ENCODE measurements at places on chromosomes 2 and 18.

DNA sequence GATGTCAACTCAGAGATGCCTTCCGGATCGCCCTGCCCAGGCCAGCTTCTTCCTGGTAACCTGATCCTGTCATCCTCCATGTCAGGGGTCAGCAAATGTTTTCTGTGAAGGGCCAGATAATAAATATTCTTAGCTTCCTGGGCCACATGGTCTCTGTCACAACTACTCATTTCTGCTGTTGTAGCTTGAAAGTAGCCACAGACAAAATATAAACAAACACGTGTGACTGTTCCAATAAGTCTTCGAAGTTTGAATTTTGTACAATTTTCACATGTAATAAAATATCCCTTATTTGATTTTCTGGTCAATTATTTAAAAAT, 35.8 kb downstream of the ANXA4 start:
- DNase-seq = no peak

DNA sequence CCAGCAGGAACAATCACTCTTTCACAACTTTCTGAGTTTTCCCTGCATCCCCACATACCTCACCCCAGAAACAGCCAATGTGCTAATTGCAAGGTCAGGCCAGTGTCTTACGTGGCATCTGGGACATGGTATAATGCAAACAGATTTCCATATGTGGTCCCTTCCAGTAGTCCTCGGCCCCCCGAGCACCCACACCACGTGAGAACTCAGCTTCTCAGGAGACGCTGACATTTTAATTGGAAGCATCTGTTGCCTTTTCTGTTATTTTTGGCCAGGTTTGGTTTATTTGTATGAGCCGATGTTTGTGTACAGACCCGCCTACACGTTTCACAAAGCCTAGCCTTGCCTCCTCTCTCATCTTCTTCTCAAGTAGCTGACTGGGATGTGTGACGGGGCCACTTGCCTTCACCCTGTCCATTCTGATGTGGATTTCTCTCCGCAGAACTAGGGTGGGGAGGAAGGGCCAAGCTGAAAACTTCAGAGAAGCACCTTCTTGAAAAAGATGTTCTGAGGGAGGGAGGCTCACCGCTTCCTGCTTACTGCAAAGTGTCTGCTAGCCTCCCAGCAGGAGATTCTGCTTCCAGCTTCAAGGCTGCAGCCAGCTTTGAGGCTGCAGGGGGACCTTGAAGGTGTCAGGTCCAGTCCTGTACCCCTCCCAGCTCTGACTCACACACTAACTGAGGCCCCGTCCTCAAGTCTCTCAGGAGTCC, 109.6 kb upstream of the SLC14A2 start:
- DNase-seq = no peak

DNA sequence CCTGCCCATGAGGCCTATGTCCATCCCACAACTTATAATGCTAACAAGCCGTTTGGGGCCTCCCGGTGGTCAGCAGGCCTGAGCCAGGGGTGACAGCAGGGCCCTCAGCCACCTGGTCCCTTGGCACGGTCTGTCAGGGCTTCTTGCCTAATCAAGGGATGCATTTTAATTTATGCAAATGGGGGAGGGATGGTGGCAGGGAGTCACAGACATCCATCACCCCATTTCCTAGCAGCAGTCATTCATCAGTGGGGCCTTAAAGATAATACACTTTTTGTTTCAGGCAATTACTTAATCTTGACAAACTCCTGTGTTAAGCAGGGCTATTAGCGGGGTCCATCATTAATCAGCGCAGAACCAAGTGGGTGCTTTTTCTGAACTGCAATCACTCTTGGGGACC, 174.5 kb downstream of the GLI2 start:
- DNase-seq = peak; percentile 62

DNA sequence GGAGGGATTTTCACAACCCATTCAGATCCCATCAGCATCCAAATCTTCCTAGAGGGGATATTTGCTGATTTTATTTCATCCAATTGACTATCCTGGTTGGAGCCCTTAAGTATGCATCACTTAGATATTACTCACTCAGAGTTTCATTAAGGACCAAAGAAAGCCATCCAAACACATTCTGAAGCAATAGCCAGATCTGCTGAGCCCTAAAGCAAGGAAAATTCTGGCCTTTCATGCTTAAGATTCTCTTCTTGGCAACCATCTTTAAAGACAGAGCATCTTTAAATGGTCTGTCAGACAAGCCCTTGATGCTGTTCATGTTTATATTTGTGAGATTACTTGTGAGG, 40.9 kb upstream of the C1D start:
- no peak for DNase-seq

DNA sequence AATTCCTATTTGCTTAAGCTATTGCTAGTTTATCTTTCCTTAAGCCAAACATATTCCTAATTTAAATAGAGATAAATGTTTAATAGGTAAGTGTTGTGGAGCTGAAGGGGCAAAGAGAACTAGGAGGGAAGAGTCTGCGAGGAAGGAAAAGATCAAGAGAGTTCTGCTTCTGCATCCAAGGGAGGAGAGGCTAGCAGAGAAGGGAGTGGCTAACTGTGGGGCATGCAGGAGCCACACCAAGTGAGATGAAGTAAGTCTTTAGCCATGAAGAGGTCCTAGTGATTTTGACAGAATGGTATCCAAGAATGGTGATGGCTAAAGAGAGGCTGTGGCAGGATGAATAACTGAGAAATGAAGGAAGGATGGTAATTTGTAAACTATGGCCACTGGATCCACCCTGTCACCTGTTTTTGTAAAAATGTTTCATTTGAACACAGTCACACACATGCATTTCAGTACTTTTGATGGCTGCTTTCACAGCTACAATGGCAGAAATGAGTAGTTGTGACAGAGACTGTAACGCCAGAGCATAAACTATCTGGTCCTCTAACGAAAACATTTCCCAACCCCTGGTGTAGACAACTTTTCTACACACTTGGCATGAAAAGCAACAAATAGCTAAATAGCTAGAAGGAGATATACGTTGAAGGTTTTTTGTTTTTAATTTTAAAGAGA, 15.6 kb downstream of the TPGS2 start:
- DNase-seq = no peak

GRCh38 chr18:37222999-37223378, 342.6 kb downstream of the CELF4 start:
- DNase-seq = no peak

- no peak for DNase-seq
These were observed 36.2 kb downstream of the ASB1 start for GRCh38 chr2:238462782-238463396.

GRCh38 chr2:72254831-72255451, 107.3 kb upstream of the CYP26B1 start:
- no peak for DNase-seq

- DNase-seq = no peak
These were observed 110.2 kb upstream of the RBBP8 start for GRCh38 chr18:22822841-22823508.

DNA sequence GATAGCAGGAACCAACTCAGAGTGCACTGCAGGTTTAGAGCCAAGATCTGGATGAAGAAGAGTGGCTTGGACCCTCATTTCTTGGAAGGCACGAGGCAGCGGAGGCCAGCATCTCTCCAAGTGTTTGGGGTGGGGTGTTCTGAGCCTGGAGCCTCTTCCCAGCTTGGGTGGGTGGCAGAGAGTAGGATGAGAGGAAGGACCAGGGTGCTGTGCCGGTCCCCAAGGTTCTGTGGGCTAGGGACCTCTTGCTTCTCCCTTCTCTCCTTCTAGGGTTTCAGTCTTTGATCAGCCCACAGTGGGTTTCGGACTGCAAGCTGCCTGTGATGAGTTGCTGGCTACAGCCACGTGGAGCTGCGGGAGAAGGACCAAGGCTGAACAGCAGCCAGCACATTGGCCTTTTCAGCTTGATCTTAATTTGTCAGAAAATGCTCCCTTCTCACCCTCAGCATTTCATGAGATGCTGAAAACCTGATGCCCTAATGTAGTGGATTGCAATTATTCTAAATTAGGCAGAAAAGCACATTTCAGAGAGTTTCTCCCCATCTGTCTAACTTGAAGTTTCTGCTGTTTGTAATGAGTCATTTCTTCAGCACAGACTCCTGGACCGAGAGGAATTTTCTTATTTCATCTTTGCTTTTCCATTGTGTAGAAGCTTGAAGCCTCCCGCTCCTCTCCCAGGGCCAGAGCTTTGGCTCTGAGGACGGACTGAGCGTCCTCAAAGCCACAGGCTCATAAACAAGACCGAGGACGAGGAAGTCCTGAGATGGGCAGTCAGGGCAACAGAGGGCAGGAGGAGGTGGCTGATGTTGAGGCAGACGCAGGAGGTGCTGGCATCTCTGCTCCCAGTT, 99.1 kb upstream of the HDAC4 start:
- DNase-seq = no peak

DNA sequence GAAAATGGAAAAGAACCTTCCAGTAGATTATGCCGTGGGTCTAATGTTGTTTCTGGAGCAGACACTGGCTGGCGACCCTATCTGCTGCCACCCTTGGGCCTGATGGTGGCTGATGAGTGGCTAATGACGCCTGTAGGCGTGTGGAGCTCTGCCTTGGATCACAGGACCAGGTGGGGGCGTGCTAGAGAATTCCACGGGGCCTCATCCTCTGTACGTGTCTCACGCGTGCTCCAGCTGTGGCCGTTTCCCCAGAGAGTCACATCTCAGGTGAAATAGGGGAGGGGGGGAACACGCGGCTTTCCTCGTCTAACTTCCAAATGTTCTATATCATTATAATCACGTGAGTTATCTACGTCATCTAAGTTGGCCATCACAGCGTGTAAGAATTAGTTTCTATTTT, 160.9 kb upstream of the SMIM21 start:
- no peak for DNase-seq

- DNase-seq = no peak
These were observed 170.4 kb downstream of the ZNF407 start for GRCh38 chr18:74768096-74768495.

DNA sequence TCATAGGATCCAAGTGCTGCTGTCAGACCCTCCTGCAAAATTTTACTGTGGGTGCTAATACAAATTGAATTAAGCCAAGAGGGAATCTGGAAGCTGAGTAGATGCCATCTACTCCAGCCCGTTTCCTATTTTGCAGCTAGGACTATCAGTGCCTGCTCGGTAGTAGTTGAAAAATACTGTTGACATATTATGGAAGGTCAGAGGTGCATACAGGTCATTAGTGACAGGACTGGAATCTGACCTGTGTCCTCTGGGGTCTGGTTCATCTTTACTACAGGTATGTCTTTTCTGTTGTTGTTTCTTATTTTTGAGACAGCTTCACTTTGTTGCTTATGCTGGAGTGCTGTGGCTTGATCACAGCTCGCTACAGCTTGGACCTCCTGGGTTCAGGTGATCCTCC, 58.8 kb downstream of the MAP4K4 start:
- no peak for DNase-seq

- no peak for DNase-seq
These were observed 586 bp downstream of the FNDC4 start for GRCh38 chr2:27494284-27494943.

- DNase-seq = no peak
These were observed 310.1 kb downstream of the EXOC6B start for GRCh38 chr2:72515696-72516095.

- no peak for DNase-seq
These were observed 10.9 kb downstream of the TRIP12 start for GRCh38 chr2:229910832-229911412.

GRCh38 chr18:8757396-8757997, 52.1 kb downstream of the MTCL1 start:
- DNase-seq = no peak

Data from chondrocyte (in vitro differentiated cells).